ENCODE measurements at places on chromosomes 4 and X. TPM values are rescaled to one million over a fixed set of nuclear protein-coding genes. Genes with fewer than 3 reads are reported as not detected.

CCDC120 gene
- 33.5 TPM for total RNA-seq

MAGEA8 gene
- total RNA-seq = not detected

P2RY8 gene
- total RNA-seq = not detected

KIAA1210 gene
- 0.82 TPM for total RNA-seq

STBD1 gene
- total RNA-seq = 1.7 TPM

MAGEB10 gene
- total RNA-seq = not detected

GAB3 gene
- 0.29 TPM for total RNA-seq

XIAP gene
- 38.1 TPM for total RNA-seq

TLL1 gene
- 1.5 TPM for total RNA-seq

CT55 gene
- 0.34 TPM for total RNA-seq

PASD1 gene
- total RNA-seq = not detected

PCDH7 gene
- total RNA-seq = 74.3 TPM

USP26 gene
- not detected for total RNA-seq

S100P gene
- total RNA-seq = 1.1 TPM

CT45A1 gene
- not detected for total RNA-seq

PRICKLE3 gene
- total RNA-seq = 11.9 TPM

AKAP14 gene
- total RNA-seq = not detected

GLOD5 gene
- total RNA-seq = not detected

Data from mesothelial cell of epicardium (in vitro differentiated cells).